ENCODE measurements at places on chromosomes 5 and 9. TPM values are rescaled to one million over a fixed set of nuclear protein-coding genes. Genes with fewer than 3 reads are reported as not detected.

DNA sequence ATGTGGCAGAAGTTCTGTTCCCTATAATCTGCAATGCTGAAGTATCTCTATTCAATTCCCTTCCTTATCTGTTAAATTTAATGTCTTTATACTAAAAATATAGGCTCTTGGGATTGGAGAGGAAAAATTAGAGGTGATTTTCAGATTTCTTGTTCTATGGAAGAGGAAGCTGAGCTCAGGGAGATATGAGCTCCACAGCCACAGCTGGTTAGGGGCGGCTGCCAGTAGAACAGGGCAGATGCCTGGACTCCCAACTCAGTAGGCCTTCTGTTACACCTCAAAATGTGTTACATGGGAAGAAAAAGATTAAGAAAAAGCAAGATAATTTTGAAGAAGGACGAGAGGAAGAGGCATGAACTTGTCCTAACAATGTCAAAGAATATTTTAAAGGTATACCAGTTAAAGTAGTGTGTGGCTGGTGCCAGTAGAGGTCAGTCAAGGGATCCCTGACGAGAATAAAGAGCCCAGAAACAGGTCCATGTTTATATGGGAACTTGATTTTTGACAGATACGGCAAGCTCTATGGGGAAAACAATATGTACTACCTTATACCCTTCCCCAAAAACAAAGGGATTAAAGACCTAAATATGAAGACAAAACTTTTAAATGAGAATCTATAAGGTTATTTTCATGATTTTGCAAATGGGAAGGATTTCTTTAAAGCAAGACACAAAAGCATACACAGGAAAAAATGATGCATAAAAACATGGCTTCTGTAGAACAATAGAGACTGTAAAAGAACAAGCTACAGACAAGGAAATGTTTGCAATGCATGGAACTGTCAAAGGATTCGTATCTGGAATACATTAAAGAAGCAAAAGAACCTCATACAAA, 28.7 kb downstream of the DNAJC21 start:
- no peak for DNase-seq

DNA sequence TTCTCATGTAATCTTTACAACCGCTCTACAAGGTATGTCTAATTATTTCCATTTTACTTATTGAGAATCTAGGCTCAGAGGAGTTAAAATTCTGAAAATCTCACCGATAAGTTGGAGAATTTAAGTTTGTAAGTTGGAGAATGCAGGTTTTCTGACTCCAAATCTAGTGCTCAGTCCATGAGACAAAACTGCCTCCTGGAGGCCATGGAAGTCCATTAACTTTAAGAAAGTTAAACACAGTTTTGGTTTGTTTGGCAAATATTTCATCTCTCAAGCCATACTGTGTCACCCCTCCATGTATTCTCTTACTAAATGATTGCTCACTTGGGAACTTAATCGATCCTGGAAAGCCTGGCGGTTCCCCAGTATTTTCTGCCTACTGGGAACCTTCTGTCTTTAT, 52.6 kb downstream of the INIP start:
- no peak for DNase-seq

- no peak for DNase-seq
Measured at GRCh38 chr9:87140605-87141109, 193.4 kb upstream of the GAS1 start.

GRCh38 chr5:171480239-171480638, 60.8 kb downstream of the FGF18 start:
- no peak for DNase-seq

DNA sequence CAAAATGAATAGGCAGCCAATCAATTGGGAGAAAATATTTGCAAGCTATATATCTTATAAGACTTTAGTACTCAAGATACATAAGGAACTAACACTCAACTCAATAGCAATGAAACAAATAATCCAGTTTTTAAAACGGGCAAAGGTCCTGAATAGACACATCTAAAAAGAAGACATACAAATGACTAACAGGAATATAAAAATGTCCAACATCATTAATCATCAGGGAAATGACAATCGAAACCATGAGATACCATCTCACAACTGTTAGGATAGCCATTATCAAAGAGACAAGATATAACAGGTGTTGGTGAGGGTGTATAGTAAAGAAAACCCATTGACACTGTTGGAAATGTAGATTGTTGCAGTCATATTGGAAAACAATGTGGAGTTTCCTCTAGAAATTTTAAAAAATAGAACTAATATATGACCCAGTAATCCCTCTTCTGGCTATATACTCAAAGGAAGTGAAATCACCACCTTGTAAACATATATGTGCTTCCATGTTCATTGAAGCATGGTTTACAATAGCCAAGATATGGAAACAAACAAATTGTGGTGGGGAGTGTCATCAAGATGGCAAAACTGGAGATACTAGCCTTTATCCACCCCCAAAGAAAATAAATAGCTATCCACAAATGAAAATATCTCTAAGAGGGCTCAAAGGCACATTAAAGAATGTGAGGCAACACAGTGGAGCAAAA, 13.9 kb upstream of the BTNL3 start:
- DNase-seq: no peak

DNA sequence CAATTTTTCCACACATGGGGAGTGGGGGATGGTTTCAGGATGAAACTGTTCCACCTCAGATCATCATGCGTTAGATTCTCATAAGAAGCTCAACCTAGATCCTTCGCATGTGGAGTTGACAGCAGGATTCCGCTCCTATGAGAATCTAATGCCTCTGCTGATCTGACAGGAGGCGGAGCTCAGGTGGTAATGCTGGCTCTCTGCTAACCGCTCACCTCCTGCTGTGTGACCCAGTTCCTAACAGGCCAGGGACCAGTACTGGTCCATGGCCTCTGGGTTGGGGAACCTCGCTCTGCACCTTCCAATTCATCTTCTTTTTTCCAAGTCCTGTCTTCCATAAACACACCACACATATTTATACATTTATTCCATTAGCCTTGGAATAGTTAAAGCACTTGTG, 33.0 kb downstream of the POU5F2 start:
- DNase-seq: no peak

DNA sequence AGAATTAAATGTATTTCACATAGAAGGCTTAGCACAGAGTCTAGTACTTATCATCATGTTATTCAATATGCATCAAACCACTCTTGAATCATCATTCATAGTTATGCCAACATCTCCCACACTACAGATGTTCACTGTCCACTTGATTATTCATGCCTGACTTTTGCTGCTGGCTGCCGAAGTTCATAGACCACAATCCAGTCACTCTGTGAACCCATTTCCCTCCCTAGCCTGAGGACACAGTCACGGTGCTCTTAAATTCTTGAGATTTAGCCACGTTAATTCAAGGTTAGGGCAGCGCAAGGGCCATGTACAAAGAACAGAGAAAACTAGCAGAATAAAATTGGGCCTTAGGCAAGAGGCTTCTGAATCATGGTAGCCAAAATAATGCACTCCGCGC, 32.4 kb downstream of the ABCA1 start:
- no peak for DNase-seq

Gene FYB1
- not detected for total RNA-seq

Gene CTNNAL1
- total RNA-seq: 62.8 TPM

Gene C7
- not detected for total RNA-seq

Gene ACTBL2
- total RNA-seq: not detected
